ENCODE measurements at places on chromosomes 6 and 20.

DNA sequence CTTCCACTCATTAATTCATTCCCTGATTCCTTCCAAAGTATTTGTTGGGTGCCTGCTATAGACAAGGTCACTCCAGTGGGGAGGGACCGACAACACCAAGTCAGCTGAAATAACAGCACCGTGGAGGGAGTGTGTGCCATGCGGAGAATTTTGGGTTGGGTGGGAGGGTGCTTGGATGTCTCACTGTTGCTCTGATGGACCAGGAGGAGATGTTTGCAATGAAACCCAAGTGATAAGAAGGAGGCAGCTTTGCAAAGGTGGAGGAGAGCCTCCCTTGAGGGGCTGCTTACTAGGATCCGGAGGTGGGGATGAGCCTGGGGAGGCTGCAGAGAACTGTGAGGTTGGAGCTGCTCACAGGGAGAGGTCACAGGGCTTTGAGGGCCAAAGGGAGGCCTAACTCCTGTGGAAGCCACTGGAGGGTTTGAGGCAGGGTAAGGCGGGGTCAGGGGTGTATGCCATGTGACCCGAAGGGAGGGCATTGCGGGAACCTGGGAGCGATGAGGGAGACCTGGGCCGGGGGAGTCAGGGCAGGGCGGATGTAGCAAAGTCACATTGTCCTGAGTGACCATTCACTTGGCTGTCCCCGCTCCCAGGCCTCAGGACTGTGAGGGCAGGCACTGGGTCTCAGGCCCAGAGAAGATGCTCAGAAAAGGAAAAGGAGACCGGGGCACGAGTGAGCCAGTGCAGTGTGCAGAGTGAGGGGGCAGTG lies 124.5 kb downstream of the PHACTR3 start:
- no peak for DNase-seq

GRCh38 chr6:99473730-99474129 lies 41.5 kb downstream of the USP45 start:
- no peak for DNase-seq

DNA sequence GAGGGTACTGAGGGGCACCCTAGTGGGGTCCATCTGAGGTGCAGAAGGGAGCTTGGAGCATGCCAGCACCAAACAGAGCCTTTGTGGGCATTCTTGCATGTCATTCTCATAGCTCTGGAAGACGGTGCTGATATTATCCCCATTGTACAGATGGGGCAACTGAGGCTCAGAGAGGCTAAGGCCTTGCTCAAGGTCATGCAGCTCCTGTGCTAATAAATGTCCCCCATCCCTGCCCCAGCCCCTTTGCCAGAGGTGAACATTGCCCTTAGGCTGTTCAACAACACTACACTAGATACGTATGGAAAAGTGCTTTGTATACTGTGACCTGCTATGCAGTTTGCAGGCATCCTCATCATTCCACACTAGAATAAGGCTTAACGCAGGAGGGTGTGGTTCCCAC lies 5.5 kb upstream of the EPB41L1 start:
- DNase-seq = no peak

GRCh38 chr6:41577356-41578216 lies 31.4 kb downstream of the FOXP4 start:
- DNase-seq = no peak

DNA sequence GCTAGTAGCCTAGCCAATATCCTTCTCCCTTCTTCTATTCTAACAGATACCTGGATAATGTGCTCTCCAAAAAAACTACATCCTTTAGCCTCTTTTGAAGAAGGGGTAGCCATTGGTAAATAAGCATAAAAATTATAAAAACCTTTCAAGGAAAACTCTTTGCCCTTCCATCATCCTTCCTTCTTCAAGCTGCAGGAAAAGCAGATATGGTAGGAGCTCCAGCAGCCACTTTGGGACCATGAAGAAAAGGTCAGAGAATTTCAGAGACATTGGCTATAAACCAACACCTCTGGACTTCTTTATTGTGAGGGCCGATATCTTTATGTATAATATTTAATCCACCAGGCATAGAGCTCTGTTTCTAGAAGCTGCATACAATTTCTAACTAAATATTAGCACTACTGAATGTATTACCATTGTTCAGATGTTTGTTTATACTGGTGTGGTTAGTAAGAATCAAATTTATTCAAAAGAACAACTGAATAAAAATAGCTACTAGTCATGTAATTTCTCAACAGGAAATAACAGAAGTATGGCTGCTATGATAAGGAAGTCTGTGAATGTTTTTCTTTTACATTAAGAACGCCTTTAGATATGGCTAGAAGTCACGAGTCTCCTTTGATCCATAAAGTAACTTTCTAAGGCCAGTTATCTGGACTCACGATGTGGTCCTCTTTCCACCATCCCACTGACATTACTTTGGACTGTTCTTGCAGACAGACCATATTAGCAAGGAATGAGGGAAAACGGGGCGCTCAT lies 32.2 kb downstream of the MYLK4 start:
- no peak for DNase-seq

GRCh38 chr6:17504005-17504404 lies 96.1 kb upstream of the FAM8A1 start:
- DNase-seq = no peak

GRCh38 chr6:124684621-124685020 lies 277.6 kb upstream of the RNF217 start:
- no peak for DNase-seq

DNA sequence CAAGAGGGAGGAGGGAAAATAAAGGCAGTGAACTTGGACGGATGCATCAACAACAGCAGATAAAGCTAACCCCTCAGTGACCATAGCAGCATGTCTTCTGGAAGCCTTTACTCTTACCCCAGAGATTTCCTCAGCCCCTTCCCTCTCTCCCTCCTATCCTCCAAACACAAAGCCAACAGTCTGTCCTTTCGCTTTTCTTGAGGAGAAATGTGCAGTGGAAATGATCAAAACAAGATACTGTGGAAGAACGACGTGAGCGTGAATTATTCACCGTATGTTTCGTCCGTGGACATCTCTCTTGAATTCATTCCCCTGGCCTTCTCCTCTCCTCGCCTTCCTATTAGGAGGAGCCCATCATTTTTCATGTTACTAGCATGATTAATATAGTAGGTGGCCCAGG lies 8.5 kb downstream of the NRN1 start:
- no peak for DNase-seq

GRCh38 chr20:20447196-20447595 lies 79.3 kb downstream of the INSM1 start:
- no peak for DNase-seq

DNA sequence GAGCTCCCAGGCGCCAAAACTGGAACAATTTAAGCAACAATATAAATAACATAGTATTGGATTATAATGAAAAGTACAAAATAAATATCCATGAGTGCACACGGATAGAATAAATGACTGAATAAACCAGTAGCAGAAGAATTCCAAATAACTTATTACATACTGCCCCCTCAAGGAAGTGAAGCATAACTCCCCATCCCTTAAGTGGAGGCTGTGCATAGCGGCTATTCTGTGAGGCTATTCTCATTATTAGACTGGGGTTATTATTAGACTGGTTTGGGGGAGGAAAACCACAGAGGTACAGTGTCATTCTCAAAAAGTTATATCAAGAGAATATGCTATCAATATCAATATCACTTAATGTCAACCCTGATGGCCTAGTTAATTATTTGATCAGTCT lies 94.4 kb upstream of the SIRPA start:
- no peak for DNase-seq

All from memory B cell (primary cell).